BJ (cell line): ENCODE measurements at places on chromosomes 3 and 15.

GRCh38 chr3:117398141-117398899 is 688.7 kb downstream of the TUSC7 start:
- DNase-seq, result no peak

DNA sequence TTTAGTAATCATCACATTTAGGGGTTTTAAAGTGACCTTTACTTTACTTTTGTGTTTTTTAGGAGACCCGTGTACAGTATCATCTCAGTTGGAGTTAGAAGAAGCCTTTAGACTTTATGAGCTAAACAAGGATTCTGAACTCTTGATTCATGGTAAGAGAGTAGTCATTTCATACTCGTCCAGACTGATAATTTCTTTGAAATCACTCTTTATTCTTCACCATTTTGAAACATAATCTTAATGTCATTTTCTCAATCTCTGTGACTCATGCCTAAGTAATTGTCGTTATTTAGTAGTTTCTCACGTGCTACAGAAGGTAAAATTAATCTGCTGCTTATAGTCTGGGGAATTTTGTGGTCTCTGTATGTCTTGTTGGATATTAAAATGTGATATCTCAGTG is 37.7 kb downstream of the PRKCI start:
- DNase-seq, result no peak

- no peak for DNase-seq
These were observed 83.8 kb downstream of the SMAD3 start for GRCh38 chr15:67149068-67149772.

- no peak for DNase-seq
These were observed 204.3 kb downstream of the ALCAM start for GRCh38 chr3:105571005-105571404.

GRCh38 chr3:79258479-79258878 is 509.3 kb downstream of the ROBO1 start:
- no peak for DNase-seq

- DNase-seq, result peak; percentile 84
These were observed 303.9 kb upstream of the RASGRP1 start for GRCh38 chr15:38868326-38869114.

GRCh38 chr3:166582236-166582635 is 745.0 kb upstream of the BCHE start:
- no peak for DNase-seq

DNA sequence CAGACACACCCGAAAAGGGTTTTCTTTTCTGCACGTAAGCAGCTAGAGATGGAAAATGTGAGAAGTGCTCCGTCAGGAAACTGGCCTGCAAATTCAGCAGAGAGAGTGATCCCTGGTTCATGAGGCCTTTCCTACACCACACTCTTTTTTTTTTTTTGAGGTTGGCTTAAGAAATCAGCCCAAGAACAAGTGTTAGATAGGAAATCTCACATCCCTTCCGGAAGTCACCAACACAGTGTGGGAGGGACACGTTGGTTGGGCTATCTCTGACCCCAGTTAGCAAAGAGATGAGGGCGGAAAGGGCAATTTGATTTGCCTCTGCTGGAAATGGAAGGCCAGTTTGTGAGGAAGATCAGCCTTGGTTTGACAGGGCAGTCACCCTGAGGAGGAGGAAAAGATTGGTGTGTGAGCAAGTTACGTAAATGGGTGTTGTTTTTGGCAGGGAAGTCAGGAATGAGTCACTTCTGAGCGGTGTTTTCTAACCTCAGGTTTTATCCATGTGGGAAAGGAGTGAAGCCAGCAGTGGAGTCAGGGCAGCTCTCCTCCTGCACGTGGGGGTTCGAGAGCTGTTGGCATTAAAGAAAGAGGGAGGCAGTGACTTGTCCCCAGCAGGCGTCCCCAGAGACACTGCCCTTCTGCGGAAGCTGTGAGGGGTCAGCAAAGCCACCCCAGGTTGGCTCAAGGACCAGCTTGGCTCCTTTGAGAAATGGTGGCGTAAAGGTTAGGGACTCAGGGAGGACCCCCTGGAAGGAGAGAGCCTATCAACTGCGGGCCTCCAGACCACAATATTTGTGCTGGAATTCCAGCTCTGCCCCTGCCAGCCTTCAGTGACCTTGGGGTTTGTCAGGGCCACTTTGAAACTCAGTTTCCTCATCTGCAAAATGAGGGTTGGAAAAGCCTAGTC is 237.6 kb upstream of the BHLHE40 start:
- DNase-seq, result peak; percentile 92

GRCh38 chr3:183591881-183592521 is 36.5 kb upstream of the KLHL6 start:
- DNase-seq, result no peak

DNA sequence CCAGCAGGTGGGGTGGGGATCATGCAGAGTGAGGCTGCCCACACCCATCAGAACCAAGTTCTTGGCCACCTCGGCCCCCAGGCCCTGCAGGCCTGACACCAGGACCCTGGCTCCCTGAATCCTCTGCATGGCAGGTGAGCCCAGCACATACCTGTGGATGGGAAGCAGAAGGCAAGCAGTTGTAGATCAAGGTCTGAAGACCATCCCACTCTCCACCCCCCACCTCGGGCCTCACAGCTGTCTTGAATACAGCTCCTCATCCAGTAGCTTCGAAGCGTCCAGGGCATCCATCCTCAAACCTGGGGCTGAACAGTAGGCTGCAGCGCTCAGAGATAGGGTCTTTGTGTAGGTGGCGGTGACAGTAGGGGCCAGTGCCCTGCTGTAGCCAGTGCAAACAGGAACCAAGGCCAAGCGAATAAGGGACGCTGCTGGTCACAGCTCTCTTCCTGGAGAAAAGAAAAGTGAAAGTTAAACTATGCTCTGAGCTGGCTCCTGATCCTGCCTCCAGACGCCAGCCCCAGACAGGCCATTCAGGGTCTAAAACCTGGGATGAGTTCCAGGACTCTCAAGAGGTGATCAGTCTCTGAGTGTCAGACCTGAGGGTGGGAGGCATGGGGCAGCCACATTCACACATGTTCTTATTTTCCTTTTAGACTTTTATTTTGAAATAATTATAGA is at the start of gene UBA7:
Gene UBA7 (minus strand): TSS at position 457 of the 678 bp plus-strand sequence. CDS start 166 bp downstream, at position 291.
- DNase-seq, result no peak

DNA sequence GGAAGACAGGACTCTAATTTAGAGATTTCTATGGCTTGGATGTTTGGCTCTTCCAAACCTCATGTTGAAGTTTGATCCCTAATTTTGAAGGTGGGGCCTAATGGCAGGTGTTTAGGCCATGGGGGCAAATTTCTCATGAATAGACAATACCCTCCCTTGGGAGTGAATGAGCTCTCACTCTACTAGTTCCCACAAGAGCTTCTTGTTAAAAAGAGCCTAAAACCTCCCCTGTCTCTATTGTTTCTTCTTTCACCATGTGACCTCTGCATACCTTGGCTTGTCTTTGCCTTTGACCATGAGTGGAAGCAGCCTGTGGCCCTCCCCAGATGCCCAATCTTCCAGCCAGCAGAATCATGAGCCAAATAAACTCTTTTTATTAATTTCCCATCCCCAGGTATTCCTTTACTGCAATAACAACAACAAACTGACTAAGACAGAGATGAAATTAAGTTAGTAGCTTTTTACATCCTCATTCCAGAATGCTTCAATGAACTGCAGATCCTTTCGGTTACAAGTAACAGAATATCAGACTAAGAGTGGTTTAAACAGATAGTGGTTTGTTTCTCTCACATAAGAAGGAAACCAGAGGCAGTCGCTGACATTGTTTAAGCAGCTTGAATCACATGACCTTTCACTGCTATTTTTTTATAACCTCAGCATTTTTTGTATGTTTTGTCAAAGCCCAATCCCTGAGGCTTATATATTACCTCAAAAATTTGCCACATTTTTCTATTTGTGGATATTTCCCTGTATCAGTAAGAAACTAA is 1013.3 kb upstream of the SEMA6D start:
- DNase-seq, result no peak

DNA sequence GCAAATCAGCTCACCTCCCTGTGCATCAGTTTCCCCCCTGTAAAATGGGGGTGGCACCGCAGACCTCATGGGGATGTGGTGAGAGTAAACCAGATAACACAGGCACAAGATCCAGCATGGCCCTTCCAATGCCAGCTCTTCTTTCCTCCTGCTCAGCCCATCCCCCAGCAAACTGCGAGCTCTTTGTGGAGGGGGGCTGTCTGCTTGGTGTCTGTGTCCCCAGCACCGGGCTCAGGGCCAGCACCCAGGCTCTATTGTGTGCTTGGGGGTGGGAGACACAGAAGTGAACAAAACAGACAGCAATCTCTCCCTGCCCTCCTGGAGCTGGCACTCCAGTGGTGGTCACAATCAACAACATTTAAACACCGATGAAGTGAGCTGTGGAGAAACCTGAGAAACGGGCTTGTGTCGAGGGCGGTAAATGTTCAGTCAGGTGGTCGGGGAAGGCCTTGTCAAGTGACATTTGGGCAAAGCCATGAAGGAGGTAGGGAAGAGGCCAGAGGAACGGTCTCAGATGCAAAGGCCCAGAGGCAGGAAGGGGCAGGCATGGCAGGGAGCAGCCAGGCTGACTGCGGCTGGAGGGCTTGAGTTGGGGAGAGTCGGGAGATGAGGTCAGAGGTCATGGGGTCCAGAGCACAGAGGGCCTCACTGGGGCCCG is 28.4 kb downstream of the GRIP2 start:
- DNase-seq, result no peak

DNA sequence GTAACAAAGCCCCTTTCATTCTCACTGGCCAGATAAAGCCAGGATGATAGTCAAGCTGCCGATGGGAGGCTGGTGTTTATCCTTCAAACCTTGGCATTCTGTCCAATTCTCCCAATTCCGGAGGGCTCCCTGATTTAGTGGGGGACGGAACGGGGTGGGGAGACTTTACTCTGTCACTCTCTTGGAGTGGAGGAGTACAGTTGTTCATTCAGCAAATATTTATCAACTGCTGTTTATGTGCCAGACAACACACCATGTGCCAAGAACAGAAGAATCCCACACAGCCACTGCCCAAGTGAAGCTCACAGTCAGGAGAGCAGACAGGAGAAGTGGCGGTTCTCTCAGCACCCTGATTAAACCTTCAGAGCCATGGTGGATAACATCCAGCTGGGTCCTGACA is 63.3 kb downstream of the WNT5A start:
- no peak for DNase-seq

DNA sequence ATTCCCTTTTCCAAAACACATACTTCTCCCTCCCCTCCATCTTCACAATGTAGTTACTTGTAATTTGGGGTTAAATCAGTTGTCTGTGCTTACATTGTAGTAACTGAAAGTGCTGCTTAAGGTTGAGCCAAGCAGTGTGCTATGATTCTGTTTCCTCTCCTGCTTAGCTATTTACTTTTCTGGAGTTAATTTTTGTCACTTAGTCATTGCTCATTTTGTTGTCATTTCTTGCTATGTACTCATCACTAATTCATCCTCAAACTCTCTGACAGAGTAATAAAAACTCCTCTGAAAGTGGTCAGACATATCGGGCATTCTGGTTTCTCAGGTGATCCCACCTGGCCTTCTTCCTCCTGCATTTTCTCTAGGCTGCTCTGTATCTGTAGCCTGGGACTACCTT is 80.7 kb downstream of the PPARG start:
- no peak for DNase-seq

- no peak for DNase-seq
These were observed 124.4 kb downstream of the ANO10 start for GRCh38 chr3:43497422-43497821.

DNA sequence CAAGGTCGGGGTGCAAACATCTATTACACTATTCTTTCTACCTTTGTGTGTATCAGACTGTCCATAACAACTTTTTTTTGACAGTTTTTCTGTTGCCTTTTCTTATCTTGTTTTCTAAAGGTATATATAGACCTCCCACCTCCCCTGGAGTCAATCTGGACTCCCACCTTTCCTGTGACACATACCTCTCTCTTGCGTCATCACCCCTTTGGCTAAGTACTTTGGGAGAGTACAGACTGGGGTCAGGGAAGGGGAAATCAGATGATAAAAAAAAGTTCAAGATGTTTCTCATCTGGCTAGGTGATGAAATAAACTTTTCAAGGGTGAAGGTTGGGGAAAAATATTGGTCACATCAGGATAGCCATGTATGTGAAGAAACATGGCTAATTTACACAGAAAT is 17.2 kb downstream of the TSPAN3 start:
- DNase-seq, result no peak

GRCh38 chr3:174957551-174958001 is 98.4 kb downstream of the NAALADL2 start:
- DNase-seq, result no peak

- DNase-seq, result no peak
These were observed 23.0 kb upstream of the EPHB1 start for GRCh38 chr3:134772011-134772410.

DNA sequence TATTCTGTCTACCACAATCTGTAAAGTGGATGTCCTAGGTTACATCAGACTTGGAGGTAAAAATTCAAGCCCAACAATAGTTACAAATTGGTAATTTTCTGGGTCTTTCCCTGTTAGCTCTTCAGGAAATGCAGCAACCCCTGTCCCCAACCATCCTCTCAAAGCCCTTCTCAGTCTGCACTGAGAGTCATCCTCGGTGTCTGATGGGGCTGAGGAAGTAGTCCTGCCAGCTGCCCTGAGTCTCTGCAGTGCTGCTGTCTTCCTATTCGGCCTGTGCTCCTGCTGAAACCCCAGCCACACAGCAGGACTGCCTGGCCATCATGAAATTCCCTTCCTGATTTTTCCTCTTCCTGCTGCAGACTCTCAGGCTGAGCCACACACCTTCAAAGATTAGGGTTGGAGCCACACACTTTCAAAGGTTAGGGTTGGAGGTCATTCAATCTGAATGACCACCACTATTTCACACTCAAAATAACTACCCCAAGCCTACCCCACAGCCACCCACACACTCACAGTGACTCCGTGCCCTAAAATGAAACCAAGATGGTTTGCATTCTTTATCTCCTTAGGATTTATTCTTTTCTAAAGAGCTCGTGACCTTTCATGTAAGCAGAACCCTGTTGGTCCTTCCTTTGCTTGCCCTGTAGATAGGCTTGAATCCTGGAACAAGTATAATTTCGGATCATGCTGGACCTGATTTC is 17.6 kb downstream of the TRIM42 start:
- DNase-seq, result no peak

GRCh38 chr15:32855942-32856341 is 138.1 kb downstream of the GREM1 start:
- DNase-seq, result peak; percentile 97

DNA sequence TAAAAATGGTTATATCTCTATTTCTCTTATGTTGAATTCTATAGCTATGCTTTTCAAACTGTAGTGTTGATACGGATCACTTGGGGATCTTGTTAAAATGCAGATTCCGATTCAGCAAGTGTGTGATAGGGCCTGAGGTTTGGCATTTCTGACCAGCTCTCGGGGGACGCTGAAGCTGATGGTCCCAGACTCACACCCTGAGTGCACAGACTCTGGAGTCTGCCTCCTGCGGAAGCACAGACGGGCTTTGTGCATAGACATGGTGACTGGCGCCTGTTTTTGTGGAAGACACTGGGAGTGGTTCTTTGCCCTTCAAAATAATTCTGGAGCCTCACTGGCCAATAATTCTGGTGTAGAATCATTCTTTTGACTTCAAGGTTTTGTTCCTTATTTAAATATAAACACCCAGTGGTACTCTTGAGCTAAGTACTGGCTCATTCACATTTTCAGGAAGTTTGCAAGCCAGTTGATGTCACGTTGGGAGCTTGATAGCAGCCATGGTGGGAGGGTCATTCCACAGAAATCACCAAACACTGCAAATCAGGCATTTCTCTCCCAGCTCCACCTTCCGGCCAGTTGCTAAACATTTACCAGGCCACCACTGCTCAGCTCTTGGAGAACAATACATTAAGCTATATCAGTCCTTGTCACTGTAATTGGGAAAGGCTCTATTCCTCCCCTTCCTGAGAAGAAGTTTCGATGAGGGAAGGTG is 19.2 kb downstream of the CLDN11 start:
- no peak for DNase-seq
